IPS DF 19.7 (cell line): ENCODE measurements at places on chromosomes 1 and 21.

DNA sequence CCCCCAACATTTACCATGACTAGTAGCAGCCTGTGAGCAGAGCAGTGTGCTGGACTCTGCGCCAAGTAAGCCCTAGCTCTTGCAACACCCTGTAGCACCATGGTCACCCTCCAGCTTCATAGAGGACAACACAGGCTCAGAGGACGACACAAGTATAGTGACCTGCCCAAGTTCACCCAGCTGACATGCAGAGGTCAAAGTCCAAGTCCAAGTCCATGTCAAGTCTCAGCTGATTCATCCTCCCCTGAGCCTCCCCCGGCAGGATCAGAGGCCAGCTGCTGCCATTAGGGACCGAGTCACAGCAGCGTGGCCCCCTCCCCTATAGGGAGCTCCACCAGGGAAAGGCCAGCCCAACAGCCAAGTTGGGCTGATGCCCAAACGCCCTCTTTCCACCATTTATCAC, 15.9 kb downstream of the SDC3 start:
- DNase-seq = no peak

GRCh38 chr1:16021681-16022080, at the start of gene CLCNKA:
Gene CLCNKA, plus strand, starts transcription at chr1:16022036. Its CDS starts 584 bp downstream, at chr1:16022620.
- no peak for DNase-seq

DNA sequence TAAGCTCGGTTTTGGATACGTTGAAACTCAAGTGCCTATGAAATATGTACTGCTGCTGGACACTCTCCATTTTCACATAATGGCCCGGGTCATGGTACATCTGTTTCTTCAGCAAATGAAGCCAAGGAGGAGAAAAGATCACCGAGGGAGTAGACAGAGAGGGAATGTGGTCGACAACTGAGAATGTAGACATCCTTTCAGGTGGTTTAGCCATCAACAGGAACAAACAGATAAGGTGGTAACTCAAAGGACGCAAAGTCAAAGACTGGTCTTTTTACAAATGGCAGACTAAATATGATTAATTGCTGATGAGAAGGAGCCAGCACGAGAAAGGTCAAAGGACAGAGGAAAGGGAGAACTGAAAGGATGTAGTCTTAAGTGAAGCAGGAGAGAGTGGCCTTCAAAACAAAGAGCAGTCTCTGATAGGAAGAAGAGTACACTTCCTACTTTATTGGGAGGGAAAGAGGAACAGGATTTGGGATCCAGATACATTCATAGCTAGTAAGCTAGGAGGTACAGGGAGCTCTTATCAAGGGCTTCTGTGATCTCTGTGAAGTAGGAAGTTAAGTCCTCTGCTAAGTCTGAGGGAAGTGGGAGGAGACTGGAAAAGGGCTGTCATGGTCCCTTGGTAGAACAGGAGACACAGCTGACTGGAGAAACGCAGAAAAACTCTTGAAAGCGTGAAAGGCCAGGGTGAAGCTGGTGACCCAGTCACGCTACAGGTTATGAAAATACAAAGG, 28.3 kb downstream of the NUP133 start:
- DNase-seq = no peak

GRCh38 chr1:97563926-97564325, 356.9 kb downstream of the DPYD start:
- no peak for DNase-seq
